ENCODE measurements at places on chromosomes 6 and 20.
A peak's percentile ranks its signal among the peaks of the same experiment; 100 is the strongest.

DNA sequence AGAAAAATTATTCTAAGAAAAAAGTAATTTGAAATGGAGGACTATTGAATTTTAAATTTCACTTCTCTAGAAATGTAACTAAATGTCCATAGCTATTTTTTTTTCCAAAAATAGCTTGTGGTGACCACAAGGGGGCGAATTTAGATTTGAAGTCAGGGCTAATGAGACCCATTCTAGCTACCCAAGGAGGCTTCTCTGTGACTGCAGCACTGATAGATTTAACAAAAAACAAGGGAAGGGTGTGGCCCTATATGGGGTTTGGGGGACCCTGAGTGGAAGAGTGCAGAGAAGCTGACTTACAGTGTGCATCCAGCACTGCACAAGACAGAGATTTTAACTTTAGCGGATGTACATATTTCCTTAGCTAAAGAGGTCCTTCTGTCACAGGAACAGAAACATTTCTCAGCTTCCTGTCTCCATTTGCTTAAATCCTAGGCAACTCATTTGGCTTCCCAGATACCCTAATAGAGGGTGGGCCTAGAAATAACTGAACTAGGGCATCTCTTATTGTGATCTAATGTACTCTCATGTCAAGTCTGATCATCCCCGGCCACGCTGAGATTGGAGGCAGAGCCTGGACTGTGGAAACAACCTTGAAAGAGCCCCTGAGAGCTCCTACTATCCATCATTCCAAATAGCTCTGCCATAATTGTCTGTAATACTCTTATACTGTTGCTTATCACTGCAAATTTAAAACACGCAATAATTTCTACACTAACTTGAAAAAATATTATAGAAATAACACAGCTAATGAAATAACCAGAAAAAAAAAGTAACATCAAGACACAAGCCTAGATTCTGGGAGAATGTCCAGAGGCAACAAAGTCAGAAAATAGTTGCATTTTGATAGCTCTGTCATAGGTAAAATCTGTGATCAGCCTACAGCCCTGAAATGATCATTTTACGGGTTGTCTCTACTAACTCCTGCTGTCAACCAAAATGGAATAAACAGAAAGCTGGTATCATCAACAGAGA is 93.6 kb downstream of the SNAP91 start:
- DNase-seq, result no peak

DNA sequence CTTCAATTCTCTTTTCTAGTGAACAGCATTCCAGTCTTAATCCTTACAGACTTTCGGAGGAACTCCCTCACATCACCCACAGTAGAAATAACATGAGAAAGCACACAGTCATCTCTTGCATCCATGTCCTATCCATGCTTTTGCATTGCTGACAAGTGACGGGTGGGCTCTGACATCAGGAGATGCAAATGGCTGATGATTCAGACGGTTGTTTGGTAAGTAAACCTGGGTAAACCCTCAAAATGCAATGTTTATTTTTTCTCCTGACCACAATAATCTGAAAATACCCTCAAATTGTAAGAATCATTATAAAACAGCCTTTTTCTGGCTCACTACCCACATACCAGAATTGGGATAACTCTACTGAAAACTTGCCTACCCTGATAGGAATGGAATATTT is 792.0 kb downstream of the MAFB start:
- DNase-seq, result no peak

DNA sequence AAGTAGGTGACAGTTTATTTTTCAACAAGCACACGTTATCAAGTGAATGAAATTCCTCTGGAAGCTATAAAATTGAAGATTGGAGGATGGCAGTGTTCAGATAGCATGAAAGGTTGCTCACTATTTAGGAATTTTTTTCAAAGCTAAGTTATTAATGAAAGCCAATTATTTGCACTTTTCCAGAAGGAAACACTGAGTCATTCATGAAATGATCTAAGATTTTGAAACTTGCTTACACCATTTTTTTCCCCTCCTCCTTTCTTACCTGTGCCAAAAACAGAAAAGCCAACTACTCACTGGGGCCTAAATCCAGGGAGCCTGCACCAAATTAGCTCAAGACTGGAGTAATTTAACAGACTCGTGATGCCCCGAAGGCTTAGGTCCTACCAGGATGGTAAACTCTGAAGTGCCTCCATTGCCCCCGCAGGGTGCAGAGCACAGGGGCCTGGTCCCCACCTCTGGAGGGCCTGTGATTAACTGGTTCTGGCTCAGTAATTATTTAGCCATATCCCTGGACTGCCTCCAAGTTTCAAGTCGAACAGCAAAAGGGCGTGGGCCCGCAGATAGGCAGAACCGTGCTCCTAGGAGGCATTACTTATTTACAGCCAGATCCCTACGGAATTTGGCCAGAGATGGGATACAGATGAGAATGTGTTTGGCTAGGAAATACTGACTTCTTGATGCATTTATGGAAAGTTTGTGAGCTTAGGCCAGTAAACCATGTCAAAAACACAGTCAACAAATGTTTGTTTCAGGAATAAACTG is 28.0 kb upstream of the ZNF217 start:
- DNase-seq, result no peak

GRCh38 chr6:17280552-17281090 is 540 bp upstream of the RBM24 start:
- DNase-seq, result no peak

GRCh38 chr20:45154183-45154582 is 20.5 kb upstream of the PI3 start:
- no peak for DNase-seq

DNA sequence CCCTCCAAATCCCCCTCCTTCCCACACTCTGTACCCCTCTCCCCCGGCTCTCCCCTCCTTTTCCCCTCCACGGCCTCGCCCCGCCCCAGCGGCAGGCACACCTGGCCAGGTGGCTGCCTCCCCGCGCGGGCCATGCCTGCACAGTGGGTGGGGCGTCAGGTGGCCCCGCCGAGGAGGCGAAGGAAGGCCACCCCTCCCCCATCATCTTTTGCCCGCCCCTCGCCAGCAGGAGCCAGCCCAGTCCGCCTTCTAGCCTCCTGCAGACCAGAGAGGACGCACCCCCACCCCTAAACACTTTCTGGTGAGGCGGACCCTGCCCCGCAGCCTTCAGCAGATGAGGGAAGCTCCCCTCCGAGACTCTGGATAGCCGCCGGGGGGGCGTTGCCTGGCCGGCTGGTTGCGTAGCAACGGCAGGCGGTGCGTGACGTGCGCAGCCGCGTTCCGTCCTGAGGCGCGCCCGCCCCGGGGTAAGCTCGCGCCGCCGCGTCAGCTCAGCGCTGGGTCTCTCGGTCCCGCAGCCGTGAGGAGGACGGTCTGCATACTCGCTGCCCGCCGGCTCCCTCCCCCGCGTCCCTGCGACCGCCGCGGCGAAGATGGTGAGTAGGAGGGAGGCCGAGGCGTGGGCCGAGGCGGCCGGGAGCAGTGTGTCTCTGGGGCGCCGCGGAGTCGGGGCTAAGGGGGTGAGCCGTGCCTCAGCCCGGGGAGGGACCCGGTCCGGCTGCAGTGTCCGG is at the start of gene DSTN:
DSTN (plus strand) TSS at position 460 of the 731 bp plus-strand sequence; CDS start at position 594, 134 bp downstream.
- DNase-seq, result peak; percentile 82

GRCh38 chr6:113648698-113649097 is 208.4 kb upstream of the MARCKS start:
- DNase-seq, result no peak

DNA sequence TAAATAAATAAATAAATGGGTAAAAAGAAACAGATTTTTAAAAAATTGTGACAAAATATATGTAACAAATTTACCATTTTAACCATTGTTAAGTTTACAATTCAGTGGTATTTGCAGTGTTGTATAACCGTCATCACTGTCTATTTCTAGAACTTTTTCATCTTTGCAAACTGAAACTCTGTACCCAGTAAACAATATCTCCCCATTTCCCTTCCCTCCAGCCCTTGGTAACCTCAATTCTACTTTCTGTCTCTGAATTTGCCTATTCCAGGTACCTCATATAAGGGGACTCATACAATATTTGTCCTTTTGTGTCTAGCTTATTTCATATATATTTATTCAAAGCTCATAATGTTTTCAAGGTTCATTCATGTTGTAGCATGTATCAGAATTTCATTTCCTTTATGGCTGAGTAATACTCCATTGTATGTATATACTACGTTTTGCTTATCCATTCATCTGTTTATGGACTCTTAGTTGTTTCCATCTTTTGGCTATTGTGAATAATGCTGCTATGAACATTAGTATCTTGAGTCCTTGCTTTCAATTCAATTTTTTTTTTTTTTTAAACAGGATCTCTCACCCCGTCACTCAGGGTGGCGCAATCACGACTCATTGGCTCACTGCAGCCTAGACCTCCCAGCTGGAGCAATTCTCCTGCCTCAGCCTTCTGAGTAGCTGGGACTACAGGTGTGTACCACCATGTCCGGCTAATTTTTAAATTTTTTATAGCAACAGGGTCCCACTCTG is 8.9 kb downstream of the MANBAL start:
- DNase-seq, result no peak

GRCh38 chr20:33097001-33097400 is 17.6 kb downstream of the BPIFB4 start:
- no peak for DNase-seq

- DNase-seq, result no peak
Measured at GRCh38 chr6:30312266-30312665, 14.5 kb upstream of the TRIM39 start.

DNA sequence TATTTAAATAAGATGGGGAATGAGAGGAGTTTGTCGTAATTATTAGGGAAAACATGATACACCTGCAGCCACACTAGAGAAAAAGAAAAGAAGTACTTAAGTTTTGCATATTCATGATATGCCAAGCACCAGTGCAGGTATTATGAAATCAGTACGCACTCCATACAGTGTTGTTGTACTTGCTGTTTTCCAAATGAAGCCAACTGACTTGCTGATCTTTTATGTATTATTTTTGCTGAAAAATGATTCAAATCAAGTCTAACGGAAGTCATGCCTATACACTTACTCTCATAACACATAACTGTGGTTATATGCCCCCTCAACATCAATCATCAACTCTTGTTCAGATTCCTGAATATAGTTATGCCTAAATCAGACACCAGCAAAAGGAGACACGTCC is 584.9 kb upstream of the EYS start:
- DNase-seq, result no peak

- DNase-seq, result no peak
Measured at GRCh38 chr6:11769811-11770545, 8.6 kb downstream of the ADTRP start.

DNA sequence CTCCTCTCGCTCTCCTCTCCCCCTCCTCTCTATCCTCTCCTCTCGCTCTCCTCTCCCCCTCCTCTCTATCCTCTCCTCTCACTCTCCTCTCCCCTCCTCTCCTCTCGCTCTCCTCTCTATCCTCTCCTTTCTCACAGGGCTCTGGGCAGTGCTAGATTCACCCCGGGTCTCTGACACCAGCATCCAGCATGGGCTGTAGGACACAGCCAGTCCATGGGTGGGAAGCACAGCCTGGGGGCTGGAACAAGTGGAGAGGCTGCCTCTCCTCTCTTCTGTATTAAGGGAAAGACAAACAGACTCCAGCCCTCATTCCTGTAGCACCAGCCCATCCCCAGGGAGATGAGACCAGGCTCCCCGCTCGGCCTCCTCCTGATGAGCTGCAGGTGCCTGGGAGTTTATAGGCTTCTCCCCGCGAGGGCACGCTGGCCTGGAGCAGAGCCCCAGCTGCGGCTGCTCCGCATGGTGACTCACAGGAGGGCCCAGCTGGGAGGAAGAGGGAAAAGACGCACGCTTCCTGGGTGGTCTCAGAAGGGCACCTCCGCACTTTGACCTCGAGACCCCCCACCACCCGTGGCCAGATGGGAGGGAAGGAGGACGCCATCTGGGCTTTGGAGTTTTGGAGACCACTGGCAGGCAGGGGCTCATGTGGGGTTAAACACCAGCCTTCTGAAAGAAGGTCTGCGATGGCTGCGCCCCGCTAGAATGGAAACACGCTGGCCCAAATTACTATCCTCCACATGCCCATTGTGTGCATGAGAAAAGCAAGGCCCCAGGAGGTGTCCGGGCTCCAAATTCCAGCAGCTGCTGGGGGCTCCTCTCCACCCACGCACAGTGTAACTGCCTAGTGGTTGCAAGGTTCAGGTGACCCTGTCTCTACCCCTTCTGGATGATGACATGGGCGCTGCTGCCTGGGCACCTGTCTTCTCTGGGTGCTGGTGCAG is 68.0 kb downstream of the BMP7 start:
- DNase-seq, result no peak

- DNase-seq, result no peak
Measured at GRCh38 chr6:44697327-44697726, 309.8 kb downstream of the CDC5L start.

- DNase-seq, result no peak
Measured at GRCh38 chr6:43706788-43707187, 19.2 kb upstream of the MRPS18A start.

DNA sequence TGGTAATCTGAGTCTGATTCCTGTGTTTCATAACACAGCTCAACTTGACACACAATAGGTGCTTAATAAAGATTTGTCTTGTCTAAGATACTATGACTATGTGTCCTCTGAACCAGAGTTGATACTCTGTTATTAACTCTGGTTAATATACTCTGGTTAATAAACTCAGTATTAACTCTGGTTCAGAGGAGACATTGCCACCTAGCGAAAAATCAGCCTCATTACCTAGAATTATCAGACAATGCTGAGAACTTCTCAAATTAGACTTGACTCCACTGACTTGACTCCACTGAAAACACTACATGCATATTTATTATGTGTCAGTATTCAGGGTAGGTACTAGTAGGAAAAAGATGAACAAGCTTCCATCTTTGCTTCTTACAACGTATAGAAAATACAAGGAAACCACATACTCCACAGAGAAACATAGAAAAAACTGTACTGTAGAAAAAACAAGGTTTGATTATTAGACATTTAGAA is 73.9 kb downstream of the AHI1 start:
- DNase-seq, result no peak

- no peak for DNase-seq
Measured at GRCh38 chr6:145898376-145898775, 65.8 kb downstream of the SHPRH start.

GRCh38 chr6:163489584-163489983 is 75.1 kb downstream of the QKI start:
- no peak for DNase-seq

DNA sequence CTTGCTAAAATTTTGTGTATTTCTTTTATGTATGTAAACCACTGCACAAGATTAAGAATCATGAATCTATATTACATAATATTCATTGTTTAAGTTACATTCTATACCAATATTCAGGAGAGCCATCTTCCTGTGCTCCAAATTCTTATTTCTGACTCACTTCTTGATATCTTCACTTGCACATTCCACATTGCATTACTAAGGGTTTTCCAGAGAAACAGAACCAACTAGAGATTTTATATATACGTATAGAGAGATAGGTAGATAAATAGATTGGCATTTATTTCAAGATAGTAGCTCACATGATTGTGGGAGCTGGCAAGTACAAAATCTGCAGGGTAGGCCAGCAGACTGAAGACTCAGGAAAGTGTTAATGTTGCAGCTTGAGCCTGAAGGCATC is 222.2 kb upstream of the PRSS16 start:
- no peak for DNase-seq

DNA sequence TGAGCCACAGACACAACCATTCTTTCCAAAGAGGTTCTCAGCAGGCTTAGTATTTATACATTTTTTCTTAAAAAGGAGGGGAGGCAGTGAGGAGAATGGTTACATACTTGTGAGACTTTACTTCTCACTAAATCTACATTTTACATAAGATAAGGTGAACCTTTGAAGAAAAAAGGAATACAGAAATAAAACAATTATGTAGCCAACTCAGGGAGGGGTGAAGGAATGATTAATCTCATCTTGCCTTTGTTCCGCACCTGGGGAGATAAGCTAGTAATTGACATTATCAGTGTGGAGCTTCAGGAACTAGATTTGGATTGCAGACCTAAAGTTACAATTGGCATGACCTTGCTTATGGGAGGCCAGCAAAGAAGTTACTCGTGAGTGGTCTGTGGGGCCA is 221.8 kb upstream of the GGTLC1 start:
- no peak for DNase-seq

GRCh38 chr6:75167851-75168250 is 38.0 kb downstream of the COL12A1 start:
- DNase-seq, result no peak

All from central memory CD8-positive, alpha-beta T cell (primary cell).